ENCODE measurements at places on chromosomes 2 and 18. TPM values are rescaled to one million over a fixed set of nuclear protein-coding genes. Genes with fewer than 3 reads are reported as not detected.

DNA sequence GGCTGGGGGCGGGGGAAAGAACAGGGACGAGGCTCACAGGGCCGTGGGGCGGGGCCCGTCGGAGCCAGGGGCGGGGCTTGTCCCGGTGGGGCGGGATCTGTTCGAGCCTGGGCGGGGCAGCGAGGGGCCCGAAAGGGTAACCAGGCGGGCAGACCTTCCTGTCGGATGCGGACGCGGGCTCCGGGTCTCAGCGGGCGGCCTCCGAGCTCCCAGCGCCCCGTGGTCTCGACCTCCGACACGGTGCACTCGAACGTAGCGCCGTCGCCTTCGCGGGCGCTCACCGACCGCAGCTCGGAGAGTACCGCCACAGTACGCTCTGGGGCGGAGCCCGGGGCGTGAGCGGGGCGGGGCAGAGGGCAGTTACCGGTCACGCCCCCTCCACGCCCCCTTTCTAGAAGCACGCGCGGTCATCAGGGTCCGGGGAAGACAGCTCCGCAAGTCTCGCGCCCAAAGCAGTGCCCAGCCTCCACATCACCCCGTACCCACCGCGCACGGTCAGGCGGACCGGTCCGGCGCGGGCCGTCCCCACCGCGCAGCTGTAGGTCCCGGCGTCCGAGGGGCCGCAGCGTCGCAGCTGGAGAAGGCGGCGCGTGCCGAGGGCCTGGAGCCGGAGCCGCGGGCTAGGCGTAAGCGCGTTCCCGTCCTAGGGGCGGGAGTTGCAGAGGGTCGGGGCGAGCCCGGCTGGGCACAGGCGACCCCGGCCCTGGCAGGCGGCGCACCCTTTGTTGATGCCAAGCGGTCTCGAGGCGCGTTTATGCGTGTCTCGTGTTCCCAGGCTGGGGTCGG lies 8.7 kb downstream of the TMEM198 start:
- H3K27me3 ChIP-seq: peaks cover 7% of the 10 kb centered on the region
- H3K36me3 ChIP-seq: no peaks in the 10 kb centered on the region
- DNase-seq: peak; percentile 80

DNA sequence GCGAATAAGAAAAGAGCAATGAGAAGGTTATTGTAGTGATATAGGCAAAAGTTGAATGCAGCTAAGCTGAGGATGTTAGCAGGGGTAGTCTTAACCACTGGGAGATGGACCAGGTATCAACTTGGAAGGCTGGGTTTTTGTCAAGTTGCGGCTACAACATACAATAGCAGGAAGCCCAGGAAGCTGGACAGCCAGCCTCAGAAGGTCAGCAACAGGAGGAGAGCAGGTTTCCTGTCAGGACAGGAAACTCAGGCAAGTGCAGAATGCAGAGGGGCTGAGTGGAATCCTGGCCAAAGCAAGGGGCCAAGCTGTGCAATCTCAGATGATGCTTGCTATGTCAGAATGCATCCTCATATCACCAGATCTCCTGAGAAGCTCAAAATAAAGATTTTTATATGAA lies 530.0 kb upstream of the ID2 start:
- H3K27ac ChIP-seq: no peak overlapping the region
- H3K36me3 ChIP-seq: no peaks in the 10 kb centered on the region
- DNase-seq: no peak
- H3K27me3 ChIP-seq: no peaks in the 10 kb centered on the region
- no peak overlapping the region for H3K4me3 ChIP-seq
- no peaks in the 10 kb centered on the region for H3K4me1 ChIP-seq

GRCh38 chr2:184597571-184597991 lies 748 bp upstream of the ZNF804A start:
- DNase-seq: peak; percentile 8
- H3K4me3 ChIP-seq: peak overlapping the region; percentile 70
- no peak overlapping the region for H3K27ac ChIP-seq
- no peaks in the 10 kb centered on the region for H3K36me3 ChIP-seq

- no peak overlapping the region for H3K27ac ChIP-seq
- no peaks in the 10 kb centered on the region for H3K36me3 ChIP-seq
- H3K4me3 ChIP-seq: no peak overlapping the region
- DNase-seq: no peak
- H3K4me1 ChIP-seq: peaks cover 40% of the 10 kb centered on the region
These were observed 84.2 kb downstream of the ZNF516 start for GRCh38 chr18:76410660-76411417.

GRCh38 chr2:101012054-101012705 lies 10.1 kb downstream of the RPL31 start:
- H3K27ac ChIP-seq: no peak overlapping the region
- no peak overlapping the region for H3K4me3 ChIP-seq
- H3K36me3 ChIP-seq: peaks cover 57% of the 10 kb centered on the region
- H3K4me1 ChIP-seq: no peaks in the 10 kb centered on the region

DNA sequence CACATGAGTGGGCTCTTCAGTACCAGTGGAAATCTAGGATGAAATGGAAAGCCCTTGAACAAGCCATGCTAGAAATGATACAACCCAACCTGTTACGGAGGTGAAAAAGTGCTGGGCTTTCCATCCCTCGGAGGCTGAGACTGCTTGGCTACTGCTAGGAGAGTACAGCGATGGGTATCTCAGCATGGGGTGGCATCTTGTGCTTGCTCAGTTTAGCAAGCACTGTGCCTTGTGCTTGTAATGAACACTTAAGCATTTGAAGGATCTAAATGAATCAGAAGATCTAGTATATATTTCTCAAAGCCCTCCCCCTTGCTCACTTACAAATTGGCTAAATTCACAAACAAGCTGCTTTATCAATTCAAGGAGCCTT lies 44.3 kb upstream of the EHBP1 start:
- H3K4me1 ChIP-seq: peaks cover 13% of the 10 kb centered on the region
- no peak for DNase-seq
- H3K36me3 ChIP-seq: no peaks in the 10 kb centered on the region
- H3K27me3 ChIP-seq: no peaks in the 10 kb centered on the region
- no peak overlapping the region for H3K4me3 ChIP-seq

DNA sequence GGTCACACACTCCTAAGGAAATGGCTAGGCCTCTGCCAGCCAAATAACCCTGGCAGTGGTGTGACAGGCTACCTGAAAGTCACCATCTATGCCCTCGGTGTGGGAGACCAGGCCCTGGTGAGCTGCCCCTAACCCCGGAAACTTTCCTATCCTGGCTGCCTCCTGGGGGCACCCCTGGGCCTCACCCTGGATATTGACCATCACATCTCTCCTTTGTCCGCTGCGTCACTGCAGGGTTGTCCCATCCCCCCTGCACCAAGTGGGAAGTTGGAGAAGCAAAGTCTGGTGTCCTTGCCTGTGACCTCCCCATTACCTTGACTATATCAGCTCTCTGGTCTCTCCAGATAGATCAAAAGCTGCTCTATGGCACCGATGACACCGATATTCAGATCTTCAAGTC lies 18.8 kb downstream of the FER1L5 start:
- no peak overlapping the region for H3K4me3 ChIP-seq
- H3K36me3 ChIP-seq: no peaks in the 10 kb centered on the region
- no peak for DNase-seq
- H3K27ac ChIP-seq: no peak overlapping the region
- no peaks in the 10 kb centered on the region for H3K4me1 ChIP-seq
- no peaks in the 10 kb centered on the region for H3K27me3 ChIP-seq

Gene AGFG1
- 52.8 TPM for total RNA-seq

Gene CERKL
- not detected for total RNA-seq

Gene UGT1A7
- total RNA-seq: not detected

Data from tibial nerve (tissue), 4 donors.